ENCODE measurements at places on chromosomes 11 and 22. TPM values are rescaled to one million over a fixed set of nuclear protein-coding genes. Genes with fewer than 3 reads are reported as not detected.
A peak's percentile ranks its signal among the peaks of the same experiment; 100 is the strongest.

CARD10 gene
- total RNA-seq: 1.0 TPM

RTN4RL2 gene
- 5.2 TPM for total RNA-seq

DNA sequence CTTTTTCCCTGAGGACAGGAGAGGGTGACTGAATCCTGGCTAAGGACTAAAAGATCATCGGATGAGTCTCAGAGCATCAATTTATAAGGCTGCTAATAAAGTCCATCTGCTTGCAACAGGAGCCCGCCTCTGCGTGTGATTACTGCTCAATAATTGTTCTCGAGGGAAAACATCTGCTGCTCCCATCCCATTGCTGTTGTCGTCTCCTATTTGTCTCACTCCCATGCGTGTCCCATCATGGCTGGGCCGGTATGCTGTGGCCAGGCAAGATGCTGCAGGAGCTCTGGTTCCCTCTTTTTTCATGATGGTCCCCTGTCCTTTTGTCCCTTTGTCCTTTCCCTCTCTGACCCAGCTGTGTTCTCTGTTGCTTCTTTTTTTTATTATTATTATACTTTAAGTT is 121.2 kb downstream of the SPATA19 start:
- DNase-seq: no peak

- DNase-seq: no peak
These were observed 1408.4 kb upstream of the TENM4 start for GRCh38 chr11:80849253-80849652.

DNA sequence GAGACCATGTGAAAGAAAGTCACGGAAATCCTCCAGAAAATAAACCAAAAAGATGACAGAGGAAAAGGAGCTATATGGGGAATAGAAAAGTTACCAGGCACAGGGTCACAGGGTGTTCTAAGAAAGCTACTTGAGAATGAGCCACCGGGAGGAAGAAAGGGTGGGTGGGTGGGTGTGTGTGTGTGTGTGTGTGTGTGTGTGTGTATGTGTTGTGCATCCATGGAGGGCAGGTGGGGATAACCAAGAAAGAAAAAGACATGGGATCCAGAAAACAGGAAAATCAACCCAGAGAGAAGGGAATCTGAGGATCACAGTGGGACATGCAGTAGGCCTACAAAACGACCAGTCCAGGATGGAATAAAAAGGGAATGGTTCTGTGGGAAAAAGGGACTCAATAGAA is 3.7 kb downstream of the APOL2 start:
- DNase-seq: no peak

DNA sequence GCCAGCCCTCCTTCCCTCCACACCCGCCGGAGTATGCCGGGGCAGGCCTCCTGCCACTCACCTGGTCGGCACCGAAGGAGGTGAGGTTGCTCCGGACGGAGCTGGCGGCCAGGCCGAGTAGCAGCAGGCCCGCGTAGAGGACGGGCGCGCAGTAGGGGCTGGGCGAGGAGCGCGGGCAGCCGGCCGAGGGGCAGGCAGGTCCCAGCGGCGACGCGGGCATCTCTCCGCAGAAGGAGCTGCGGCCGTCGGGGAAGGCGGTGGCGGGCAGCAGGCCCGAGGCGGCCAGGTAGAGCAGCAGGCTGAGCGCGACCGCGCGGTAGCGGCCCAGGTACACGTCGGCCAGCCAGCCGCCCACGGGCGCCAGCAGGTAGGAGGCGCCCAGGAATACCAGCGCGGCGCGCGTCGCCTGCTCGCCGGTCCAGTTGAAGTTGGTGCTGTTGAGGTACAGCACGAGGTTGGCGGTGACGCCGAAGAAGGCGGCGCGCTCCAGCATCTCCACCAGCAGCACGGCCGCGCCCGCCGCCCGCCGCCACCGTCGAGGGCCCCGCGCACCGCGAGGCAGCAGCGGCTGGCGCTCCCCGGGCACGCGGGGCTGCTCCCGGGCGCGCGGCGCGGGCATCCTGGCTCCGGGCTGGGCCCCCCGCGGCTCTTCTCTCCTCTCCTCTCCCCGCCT is 907 bp downstream of the SLC15A3 start:
- DNase-seq: no peak

DNA sequence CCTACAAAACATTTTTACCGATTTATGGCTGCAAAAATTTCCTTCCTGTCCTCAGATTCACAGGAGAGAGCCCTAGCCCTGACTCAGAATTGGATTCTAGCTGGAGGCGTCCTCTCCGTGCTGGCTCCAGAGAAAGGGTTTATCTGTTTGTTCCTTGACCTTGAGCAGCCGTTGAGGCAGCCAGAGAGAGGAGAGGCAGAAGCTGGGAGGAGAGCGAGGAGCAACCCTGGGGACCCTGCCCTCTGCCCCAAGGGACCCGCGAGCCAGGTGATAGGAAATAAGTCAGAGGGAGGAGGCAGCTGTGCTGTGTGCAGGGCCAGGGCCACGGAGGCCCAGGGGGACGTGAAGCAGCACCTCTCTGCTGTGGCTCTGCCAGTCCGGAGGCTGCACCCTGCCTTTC is 75.6 kb downstream of the IGLL1 start:
- no peak for DNase-seq

GRCh38 chr11:68954836-68955606 is 25.8 kb downstream of the MRGPRD start:
- DNase-seq: no peak

DNA sequence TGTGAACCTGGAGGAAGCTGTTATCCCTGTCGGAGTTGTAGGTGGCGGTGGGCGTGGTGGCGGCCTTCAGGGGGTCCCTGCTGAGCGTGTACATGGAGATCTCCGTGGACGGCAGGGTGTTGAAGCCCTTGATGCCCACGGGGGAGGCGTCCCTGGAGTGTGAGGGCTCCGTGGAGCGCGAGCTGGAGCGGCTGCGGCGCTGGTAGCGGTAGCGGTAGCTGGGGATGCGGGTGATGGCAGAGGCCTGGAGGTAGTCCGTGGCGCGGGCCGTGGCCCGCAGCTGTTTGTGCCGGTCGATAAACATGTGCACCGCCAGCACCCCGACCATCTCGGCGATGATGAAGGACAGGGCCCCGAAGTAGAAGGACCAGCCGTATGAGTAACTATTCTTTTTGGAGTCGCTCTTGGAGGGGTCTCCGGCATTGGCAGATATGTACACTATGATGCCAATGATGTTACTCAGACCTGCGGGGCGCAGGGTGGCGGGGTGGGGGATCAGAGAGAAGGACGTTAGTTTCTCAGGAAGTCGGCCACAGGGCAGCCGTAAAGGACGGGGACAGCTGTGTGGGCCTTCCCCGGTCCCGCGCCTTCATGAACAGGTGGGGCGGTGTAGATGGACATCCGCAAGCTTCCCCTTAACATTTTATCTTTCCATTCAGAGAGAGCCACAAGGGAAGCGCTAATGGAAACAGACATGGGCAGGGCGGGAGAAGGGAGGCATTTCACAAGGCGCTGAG is 35.6 kb upstream of the EIF3D start:
- no peak for DNase-seq

GRCh38 chr11:128929991-128930390 is 12.7 kb downstream of the TP53AIP1 start:
- peak; percentile 45 for DNase-seq

- DNase-seq: no peak
These were observed 70.9 kb upstream of the SC5D start for GRCh38 chr11:121221496-121222200.

DNA sequence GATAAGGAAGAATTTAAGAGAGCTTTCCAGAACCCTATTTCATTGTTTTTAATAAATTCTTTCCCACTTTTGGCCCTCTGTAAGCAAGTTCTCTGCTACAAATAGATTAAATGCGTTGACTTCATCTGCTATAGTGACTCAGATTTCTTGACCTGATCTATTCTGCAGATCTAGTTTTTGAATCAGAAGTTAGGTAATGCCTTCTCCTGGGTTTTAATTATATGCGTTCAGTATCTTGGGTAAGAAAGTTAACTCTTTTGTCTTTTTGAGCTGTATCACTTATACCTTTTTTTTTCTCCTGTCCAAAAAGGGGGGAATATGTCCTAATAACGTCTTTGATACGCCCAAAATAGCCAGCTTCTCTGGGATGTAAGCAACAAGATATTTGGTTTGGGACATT is 2.4 kb upstream of the HEPHL1 start:
- no peak for DNase-seq

- DNase-seq: no peak
These were observed 59.5 kb downstream of the ALX4 start for GRCh38 chr11:44250421-44250820.

Data from A673 (cell line).